ENCODE measurements at places on chromosomes 13 and 19.

DNA sequence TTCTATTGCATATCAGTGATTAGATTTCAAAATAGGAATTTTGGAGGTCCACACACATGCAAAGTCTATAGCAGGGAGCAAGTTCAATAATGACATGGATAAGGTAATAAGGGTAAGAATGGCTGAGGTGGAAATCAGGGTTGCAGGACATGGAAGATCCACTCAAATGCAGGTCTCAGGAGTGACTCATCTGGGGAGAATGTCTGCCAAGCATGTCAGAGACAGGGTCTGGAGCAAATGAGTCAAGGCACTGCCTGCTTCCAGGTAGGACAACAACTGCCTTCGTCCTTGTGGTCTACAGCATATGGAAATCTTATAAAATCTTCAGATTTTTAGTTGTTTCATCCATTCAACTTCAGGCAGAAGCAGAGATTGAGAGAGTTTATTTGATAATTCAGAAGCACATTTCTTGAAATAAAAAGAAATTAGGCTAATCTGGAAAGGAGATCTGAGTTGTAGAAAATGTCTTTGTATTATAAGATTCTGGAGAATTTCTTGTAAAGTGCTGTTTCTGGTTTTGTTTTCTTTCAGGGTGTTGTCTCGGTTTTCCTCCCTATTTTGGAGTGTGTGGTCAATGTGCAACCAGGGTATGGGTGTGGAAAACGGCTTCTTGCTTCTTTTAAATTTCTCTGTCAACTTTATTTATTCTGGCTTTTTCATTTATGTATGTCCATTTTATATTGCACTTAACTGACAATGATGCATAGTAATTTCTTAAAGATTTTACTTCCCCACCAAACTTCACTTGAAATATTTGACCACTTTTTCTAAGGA is 748.8 kb downstream of the LIG4 start:
- DNase-seq: peak; percentile 9

- no peak for DNase-seq
Measured at GRCh38 chr19:35524181-35524837, 3.8 kb downstream of the SBSN start.

GRCh38 chr13:113741191-113741668 is 17.8 kb upstream of the TMEM255B start:
- DNase-seq: no peak

DNA sequence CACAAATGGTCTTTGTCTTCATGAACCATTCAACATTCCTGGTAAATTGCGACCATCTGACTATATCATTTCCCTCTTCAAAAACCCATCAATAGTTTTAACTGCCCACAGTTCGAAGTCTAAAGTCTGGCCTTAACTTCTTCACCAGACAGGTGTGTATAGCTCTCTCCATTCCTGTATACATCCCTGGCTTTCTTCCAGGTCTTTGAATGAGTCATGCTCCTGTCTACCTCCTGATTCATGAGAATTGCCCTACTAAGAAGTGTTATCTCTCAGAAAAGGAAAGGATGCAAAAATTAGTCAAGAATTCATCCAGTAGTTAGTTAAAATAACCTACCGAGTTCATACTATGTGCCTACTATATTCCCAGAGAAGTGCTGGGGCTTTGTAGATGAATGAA is 225.0 kb downstream of the TBC1D4 start:
- DNase-seq: no peak

DNA sequence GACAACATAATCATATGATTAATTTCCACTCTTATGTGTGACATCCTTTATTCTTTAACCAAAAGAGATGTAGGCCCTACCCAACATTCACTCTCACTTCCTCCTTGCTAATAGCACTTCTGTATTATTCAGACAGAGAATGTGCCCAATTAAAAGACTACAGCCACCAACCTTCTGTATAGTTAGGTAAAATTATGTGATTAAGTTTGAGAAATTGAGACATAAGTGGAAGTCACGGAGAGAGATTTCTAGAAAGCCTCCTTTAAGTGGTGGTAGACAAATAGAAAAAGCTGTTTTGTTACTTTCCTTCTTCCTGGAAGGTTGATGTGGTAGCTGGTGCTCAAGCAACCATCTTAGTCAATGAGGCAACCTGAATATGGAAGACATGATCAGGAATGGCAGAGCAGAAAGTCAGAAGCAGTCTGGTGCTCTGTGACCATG is 14.8 kb downstream of the EPSTI1 start:
- DNase-seq: no peak

DNA sequence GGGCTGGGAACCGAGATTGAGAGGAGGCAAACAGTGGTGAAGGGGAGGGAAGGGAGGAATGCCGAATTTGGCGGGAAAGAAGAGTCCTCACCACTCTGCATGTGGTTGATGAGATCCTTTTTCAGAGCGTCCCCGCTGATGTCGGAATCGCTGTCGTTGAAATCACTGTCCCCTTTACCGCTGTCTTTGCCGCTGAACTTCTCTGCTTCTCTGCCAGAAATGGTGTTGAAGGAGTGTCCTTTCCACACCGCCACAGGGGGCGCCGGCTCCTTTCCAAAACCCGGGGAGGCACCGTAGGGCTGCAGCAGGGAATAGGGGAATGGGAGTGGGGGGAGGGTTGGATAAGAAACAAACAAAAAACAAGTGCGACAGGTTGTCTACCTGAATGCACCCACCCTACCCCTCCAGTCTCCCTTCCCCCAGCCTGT is 3.1 kb downstream of the PCDH8 start:
- no peak for DNase-seq

DNA sequence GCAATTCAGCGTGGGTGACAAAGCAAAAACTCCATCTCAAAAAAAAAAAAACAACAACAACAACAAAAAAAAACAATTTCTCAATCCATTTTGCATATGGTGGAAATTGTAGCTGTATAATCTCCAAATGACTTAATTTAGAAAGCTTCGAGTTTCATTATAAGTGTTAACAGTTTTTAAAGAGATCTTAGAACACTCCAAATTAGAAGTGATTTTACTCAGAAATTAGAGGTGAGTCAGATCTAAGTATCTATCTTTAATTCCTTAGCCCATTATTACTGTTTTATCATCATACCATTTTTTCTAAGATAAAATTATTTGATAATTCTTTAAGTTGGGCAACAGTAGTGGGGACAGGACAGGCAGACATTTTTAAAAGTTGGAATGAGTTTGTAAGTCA is 60.5 kb downstream of the ZMYM2 start:
- DNase-seq: no peak

DNA sequence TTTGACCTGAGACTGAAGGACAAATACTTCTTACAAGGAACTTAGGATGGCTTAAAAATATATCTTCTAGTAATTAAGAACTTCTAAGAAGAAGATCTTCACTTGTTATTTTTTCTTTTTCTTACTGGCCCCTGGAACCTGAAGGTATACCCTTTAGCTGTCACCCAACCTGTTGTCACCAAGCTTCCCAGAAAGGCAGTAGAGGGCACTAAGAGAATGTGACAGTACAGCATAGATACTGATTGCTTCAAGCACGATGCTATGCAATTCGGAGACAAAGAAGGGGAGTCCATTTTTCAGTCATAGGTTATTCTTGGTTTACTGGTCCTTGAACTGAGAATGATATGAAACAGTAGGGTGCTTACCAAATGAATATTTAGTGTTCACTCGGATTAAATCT is 208.3 kb upstream of the PCDH9 start:
- DNase-seq: no peak

- DNase-seq: no peak
Measured at GRCh38 chr13:111584101-111584672, 263.7 kb downstream of the TEX29 start.

- DNase-seq: no peak
Measured at GRCh38 chr19:51116736-51117286, 7.9 kb upstream of the SIGLEC9 start.

DNA sequence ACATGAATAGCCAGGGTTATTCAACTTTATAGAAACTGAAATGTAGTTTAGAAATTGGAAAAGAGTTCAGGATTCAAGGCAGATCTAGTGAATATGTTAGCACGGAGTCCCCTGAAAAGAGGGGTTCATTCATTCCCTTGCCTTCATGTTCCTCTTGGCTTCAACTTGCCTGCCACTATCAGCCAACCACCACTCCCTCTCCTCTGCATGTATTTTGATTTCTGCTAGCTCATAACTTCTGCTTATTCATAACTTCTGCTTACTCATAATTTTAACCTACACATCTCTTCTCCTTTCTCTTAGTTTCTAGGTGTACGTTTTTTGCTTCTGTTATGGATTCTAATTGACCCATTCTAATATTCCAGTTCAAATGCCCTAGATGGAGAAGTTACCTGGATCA is 5.5 kb upstream of the SERTM1 start:
- no peak for DNase-seq

- no peak for DNase-seq
Measured at GRCh38 chr19:32767951-32768679, 48.5 kb downstream of the TDRD12 start.

GRCh38 chr19:29662604-29663404 is 2.5 kb upstream of the PLEKHF1 start:
- DNase-seq: peak; percentile 94

DNA sequence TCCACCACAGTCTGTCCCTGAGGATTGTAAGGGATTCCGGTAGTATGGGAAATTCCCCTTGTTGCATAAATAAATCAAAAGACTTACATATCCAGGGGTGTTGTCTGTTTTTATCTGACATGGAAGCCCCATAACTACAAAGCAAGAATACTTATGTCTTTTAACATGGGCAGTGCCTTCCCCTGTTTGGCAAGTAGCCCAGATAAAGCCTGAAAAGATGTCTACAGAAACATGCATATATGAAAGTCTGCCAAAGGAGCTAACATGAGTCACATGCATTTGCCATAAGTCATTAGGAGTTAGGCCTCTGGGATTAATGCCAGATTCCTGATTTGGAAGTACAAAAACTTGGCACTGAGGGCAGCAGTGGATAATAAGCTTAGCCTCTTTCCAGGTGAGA is 62.1 kb downstream of the ZNF737 start:
- peak; percentile 4 for DNase-seq

DNA sequence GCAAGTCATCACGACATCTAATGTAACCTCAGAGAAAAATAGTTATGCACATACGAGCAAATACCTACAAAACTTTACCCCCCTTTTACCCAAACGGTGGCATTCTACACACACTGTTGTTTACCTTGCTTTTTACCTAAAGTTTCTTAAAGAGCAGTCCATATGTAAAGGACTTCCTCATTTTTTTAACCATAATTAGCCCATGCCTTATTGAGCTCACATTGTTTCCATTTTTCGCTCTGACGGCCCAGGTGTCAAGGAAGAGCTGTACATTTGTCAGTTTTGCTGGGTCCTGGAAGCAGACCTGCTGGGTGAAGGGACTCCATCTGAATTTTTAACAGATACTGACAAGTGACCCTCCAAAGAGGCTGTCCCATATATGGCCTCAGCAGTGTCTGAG is 89.4 kb downstream of the STK24 start:
- no peak for DNase-seq

DNA sequence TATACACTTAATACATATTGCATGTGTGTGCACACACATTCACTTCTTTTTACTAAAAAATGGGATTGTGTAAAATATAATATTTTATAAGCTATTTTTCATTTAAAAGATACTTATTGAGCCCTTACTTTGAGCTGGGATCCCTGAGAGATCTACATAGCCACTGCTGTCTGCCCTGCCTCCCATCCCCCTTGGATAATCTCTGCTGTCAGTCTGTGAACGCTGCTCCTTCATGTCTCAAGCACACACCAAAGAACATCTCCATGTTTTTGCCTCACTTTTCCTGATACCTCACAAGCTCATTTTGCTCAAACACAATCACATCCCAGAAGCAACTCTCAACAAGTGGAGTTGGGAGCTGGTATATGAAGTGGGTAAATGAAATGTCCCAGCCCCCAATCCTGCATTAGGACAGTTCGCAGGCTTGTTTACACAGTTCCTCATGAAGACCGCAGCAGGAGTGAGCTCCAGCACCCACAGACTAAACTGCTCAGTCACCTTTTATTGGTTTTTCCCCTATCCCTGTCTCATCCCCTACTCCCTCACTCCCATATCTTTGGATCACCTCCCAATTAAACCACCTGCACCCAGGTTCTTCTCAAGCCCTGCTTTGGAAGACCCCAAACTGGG is 108.3 kb upstream of the FRY start:
- DNase-seq: no peak

DNA sequence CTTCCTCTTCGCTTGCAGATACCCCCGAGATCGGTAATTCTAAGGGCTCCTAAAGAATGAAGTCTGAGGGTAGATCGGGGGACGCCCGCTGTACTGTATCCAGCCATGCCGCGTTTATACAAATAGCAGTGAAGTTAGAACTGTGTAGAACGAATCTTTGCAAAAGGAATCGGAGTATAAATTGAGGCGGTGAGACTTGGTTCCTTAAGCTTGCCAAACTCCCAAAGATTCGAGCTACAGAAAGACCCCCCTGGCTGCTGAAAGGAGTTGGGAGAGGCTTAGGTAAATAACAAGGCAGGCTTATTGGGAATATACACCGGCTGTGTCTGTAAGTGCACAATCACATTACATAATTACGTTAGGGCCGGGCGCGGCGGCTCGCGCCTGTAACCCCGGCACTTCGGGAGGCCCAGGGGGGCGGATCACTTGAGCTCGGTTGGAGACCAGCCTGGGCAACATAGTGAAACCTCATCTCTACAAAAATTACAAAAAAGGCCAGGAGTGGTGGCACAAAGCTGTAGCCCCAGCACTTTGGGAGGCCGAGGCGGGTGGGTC is 12.2 kb downstream of the TMEM160 start:
- peak; percentile 16 for DNase-seq

- no peak for DNase-seq
Measured at GRCh38 chr13:40428354-40428753, 238.1 kb downstream of the FOXO1 start.

DNA sequence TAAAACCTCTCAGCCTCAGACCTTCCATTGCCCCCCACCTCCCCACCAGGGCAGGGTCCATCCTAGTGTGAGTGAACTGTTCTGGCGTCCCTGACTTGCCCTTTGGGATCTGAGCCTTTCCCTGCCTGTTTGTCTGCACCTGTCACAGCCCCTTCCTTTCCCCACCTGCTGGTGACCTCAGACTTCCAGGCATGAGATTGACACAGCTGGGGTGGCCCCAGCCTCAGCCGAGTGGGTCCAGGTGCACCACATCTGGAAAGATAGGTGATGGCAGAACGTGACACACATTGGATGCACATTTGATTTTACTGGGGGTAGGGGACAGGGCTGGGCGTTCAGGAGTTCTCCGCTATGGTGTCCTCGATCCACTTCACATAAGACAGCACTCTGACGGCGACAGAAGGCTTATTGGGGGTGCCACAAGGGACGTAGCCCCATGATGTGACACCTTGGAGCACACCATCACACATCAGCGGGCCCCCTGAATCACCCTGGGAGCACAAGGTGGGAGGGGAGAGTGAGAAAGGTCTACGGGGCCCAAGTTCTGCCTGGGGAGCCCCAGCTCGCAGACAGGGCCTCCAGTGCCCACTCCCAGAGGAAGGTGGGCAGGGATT is 4.6 kb downstream of the KLK1 start:
- no peak for DNase-seq
